Stimulated activated CD4-positive, alpha-beta T cell treated with anti-CD3 and anti-CD28 coated beads, Interleukin-4, amount 100 ng/mL, for 24 hours (primary cell): ENCODE measurements at places on chromosomes 11 and 22.

GRCh38 chr11:46520971-46521745, 72.7 kb downstream of the AMBRA1 start:
- DNase-seq = no peak

DNA sequence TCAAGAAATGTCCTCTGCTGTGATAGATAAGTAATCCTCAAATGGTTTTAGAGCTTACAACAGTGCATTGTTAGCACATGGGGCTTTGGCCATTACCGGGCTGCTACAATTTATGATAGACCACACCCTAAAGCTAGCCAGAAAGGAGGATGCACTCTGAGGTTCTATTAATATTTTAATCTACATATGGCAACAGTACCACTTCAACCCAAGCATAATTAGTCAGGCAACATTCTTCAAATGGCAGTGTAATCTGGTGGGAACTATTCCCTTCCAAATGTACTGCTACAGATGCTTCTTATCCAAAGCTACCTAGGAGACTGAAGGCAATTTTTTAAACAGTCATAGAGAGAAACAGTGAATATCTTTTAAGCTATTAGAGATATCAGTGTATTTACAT, 697.6 kb downstream of the KCNA4 start:
- DNase-seq = no peak

DNA sequence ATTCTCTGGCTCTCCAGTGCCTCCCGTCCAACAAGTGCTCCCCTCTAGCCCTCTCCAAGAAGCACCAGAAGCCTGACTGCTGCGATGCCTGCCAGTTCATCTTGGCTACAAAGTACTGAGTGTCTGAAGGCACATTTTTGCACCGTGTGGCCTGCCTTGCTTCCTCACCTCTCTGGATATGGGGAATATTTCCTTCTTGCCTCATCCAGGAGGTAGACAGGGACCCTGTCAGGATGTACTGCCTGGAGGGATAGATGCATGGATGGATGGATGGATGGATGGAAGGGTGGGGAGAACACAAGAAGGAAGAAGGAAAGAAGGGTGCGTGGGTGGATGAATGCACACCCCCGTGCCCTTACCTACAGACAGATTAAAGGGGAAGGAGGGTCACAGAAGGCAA, 27.6 kb downstream of the KCTD17 start:
- no peak for DNase-seq

DNA sequence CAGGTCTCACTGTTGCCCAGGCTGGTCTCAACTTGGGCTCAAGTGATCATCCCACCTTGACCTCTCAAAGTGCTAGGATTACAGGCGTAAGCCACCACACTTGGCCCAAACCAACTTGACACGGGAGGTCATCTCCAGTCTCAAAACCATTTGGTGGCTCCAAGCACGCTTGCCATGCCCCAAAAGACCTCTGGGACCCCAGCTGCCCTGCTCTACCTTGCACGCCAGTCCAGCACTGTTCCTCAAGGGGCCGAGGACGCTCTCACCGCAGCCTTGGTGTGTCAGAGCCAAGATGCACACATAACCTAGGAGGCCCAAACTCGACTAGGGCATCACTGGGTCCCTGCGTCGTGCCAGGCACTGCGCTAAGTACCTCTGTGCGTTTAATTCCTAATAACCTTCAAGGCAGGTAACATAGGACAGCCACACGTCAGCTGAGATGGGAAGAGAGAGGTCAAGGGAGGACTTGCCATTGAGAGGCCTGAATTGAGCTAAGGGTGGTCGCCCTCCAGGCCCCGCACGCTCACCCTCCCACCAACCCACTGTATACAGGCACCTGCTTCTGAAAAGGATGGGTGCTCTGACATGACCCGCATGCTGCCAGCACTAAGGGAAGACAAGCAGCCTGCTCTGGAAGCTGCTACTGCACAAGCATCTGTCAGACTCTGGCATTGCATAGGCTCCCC, 4.6 kb upstream of the GAS2L1 start:
- no peak for DNase-seq

DNA sequence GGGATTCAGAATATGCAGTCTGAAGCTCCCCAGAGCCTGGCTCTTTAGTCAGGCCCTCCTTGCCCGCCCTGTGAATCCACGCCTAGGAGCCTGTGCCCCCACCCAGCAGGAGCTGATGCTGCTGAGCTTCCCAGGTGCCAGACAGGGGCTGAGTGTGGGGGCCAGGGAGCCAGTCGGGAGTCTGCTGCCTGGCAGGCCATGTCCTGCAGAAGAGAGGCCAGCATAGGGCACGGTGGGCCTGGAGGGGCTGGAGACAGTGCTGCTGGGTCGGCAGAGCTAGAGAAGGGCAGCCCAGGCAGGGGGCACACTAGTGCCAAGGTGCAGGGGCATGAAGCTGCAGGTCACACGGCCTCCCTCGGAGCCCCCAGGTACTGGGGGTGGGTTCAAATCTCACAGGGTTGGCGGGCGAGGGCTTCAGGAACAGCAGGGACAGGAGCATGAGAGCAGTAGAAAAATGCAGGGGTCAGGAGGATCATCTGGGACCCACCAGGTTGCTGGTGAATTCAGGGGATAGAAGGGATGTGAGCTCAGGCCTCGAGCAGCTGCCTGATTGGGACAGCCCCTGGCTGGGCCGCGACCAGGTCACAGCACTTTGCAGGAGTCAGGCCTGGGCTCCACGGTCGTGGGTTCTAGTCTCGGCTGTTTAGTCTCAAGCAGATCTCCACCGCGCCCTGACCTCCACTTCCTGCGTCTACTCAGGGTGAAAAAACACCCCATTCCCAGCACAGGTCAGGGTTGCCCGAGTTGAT, 4.1 kb upstream of the SEPTIN5 start:
- no peak for DNase-seq

DNA sequence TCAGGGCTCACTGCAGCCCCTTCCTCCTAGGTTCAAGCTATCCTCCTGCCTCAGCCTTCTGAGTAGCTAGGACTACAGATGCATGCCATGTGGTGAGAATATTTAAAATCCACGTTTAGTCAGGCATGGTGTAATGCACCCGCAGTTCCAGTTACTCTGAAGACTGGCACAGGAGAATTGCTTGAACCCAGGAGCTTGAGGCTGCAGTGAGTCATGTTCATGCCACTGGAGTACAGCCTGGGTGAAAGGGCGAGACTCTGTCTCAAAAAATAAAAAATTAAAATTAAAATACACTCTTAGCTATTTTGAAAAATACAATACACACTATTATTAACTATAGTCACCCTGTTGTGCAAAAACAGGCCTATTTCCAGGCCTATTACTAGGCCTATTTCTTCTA, 38.4 kb downstream of the NOX4 start:
- DNase-seq = no peak
